Effector CD8-positive, alpha-beta T cell (primary cell): ENCODE measurements at places on chromosomes 3 and 15.

DNA sequence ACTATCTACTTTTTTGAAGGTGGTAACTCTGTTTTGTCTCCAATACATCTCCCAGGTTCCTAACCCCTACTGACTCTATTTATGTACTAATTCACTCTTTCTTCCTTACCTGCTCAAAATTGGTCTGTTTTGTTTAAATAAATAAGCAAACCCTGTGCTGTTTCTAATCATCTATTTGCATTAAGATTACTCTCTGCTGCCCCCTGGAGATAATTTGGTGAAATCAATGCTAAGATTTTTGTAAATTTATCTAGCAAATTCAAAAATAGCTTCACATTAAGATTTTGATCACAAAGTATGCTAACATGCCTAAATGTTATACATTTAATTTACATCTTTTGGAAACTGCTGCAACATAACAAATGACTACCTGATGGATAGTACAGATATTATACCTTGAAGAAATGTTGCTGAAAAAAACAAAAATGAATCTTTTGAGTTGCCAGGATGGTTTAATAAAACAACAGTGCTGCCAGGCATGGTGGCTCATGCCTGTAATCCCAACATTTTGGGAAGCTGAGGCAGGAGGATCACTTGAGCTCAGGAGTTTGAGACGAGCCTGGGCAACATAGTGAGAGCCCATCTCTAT, 4.4 kb upstream of the CD200R1 start:
- no peak for DNase-seq

DNA sequence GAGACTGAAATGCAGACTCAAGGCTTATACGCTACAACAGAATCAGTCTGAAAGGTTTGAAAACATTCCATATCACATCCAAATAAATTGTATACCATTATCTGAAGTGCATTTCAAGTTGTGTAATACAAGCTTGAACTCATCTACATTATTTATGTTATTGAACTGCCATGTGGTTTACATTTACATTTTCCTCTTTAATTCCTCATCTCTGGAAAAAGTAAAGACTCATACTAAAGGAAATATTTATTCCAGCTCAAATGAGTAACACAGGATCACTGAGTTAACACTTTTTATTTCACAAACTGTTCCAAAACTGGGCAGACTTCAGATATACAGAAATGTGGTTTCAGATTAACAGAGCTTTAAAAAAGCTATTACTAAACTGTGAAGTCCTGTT, 282.5 kb downstream of the ULK4 start:
- DNase-seq = no peak

GRCh38 chr3:31371484-31372177, 161.1 kb upstream of the STT3B start:
- no peak for DNase-seq

DNA sequence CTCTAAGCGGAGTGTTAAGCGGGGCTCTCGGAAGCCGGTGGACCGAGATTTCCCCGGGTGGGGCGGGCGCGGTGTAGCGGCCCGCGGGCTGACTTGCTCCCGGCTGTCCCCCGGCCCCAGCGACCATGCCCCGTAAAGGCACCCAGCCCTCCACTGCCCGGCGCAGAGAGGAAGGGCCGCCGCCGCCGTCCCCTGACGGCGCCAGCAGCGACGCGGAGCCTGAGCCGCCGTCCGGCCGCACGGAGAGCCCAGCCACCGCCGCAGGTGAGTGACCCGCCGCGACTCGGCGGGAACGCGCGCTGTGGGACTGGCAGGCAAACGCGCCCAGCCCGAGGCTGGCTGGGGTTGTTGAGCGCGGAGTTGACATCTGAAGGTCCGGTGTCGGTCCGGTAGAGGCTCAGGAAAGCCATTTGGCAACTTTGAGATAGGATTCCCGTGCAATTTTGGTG, 1.3 kb downstream of the SMC4 start:
- DNase-seq = no peak

DNA sequence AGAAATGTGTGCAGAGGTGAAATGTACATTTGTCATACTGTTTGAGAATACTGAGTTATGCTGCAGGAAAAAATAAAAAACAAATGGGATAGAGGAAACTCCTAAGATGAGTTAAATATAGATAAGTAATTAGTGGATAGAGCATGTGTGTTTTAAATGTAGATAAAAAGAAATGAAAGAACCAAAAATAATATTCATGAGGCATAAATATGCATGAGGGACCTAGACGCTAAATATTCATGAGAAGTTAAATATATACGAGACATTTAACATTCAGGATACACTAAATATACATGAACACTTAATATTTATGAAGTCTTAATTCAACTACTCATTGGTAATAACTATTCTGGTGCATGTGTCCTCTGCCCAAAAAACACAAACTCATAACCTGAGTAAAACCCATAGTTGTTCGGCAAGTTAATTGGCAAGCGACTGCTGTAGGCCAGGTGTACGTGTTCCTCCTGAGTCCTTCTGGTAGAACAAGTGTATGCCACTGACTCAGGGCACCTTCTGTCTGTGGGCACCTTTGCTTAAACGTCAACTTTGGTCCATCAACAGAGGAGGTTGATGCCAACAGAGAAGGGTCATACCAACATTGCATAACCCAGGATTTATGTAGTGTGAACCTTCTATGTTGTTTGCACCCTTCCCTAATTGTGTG, 24.5 kb upstream of the DENND6A start:
- no peak for DNase-seq

GRCh38 chr3:138833899-138834595, 681 bp downstream of the PIK3CB start:
- no peak for DNase-seq

DNA sequence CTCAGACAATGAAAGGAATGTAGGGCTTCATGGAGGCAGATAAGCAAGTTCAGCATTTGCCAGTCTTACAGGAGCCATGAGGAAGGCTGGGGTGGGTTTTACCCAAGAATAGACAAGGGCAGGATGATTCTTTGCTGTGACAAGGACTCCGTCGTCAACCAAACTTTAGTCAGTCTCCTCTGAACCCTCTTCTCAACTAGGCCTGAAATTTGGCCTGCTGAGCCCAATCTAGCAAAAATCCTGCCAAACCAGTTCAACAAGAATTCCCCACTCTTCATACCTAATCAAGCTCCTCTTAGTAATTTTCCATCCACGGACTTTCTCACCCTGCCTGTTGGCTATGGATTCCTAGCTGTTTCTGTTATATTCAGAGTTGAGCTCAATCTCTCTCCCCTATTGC, 280.5 kb downstream of the TBL1XR1 start:
- DNase-seq = no peak

DNA sequence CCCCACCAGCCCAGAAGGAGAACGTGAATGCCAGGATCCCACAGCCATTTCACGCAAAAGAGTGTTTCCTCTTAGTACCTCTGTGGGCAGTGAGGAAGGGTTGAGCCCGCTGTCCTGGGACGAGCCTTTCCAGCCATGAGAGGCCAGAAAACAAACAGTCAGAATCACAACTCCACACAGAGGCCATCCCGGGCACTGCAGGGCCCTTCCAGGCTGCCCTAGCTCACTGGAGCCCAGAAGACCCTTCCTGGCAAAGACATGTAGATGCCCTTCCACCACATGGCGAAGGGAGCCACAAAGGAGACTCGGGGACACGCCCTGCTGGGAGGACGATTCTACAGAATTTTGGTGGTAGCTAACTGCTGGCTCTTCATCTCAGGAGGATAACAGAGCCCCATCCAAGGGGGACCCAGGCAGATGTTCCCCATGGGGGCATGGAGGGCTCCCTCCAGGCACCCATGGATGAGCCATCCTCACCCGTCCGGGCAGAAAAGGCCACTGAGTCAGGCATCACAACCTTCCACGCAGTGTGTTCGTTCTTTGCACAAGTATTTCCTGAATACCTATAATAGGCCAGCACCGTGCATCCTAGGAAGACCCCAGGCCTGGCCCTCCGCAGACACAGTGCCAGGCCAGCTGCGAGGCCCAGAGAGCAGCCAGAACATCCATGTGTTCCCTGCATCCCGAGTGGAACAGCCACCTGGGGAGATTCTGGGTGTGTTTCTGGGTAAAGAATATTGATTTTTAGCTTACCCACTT, 47.2 kb downstream of the SLC12A8 start:
- DNase-seq = no peak

DNA sequence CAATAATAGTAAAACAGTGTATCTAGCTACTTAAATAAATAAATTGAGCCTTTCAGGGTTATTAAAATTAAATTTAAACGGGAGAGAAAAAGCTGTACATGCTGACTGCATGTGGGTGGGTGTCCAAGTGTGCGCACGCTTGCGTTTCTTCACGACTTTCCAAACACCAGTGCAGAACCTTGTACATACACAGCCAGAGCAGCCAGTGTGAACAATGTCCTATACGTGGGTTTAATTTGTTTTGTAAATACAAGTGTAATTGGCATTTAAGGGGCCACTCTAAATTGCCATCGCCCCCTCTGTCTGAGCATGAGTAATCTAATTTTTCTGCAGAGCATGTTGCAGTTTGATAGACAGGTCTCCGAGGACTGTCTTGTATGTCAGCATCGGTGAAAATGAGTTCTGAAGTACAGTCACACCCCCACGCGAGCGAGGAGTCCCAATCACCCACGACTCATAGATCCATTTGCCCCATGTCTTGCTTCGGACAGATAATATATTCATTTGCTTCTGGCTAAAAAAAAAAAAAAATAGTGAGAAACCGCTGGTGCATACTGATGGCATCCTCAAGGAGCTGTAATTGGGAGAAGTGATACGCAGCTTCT, 121.8 kb upstream of the ARRDC4 start:
- DNase-seq = no peak

DNA sequence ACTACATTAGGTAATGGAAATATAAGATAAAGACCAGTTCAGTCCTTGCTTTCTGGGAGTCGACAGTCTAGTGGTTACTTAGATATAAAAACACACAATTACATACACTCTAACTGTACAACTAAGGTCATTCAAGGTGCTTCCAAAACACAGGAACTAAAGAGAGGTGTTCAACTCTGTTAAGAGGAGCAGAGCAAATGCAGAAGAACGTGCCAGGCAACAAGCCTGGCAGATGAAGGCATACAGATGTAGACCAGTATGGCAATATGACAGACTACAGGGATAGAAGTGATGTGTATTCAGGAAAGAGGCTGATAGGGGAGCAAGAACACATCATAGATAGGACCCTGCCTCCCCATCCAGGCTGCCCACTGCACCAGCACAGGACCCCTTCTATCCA, 78.3 kb downstream of the CBLB start:
- no peak for DNase-seq
